T-cell (primary cell): ENCODE measurements at places on chromosomes 6 and 20. TPM values are rescaled to one million over a fixed set of nuclear protein-coding genes. Genes with fewer than 3 reads are reported as not detected.

The EEF1A2 gene
- total RNA-seq: 3.1 TPM

The SOBP gene
- 0.46 TPM for total RNA-seq

The SUMO4 gene
- 6.6 TPM for total RNA-seq

The SLC13A3 gene
- total RNA-seq: 0.16 TPM

GRCh38 chr20:42961771-42962170 lies 227.9 kb downstream of the PTPRT start:
- no peak overlapping the region for H3K27ac ChIP-seq
- no peak overlapping the region for H3K4me3 ChIP-seq
- H3K36me3 ChIP-seq: no peaks in the 10 kb centered on the region
- H3K27me3 ChIP-seq: no peaks in the 10 kb centered on the region
- DNase-seq: no peak

GRCh38 chr6:116363759-116364158 lies 7.0 kb upstream of the DSE start:
- no peaks in the 10 kb centered on the region for H3K4me1 ChIP-seq
- H3K36me3 ChIP-seq: no peaks in the 10 kb centered on the region
- DNase-seq: no peak

DNA sequence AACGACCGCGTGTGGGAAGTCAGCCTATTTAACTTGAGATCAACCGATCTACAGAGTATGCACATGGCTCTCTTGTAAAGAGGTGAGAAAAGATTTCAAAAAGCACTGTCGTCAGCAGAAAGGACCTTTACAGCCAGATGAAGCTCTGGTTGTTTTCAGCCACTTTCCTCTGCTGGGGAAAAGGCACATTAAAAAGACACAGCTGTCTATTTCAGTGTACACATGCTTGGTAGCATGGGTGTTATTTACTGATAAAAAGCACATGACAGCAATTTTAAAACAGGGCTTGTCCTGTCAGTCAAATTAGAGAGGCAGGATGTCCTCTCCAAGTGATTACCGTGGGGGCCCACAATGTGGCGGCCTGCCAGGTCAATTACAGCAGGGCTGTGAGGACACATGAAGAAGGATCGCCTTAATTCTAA lies 188.9 kb downstream of the PRKN start:
- H3K4me1 ChIP-seq: no peaks in the 10 kb centered on the region

GRCh38 chr6:7725412-7725811 lies 487 bp upstream of the BMP6 start:
- peak overlapping the region; percentile 62 for H3K4me3 ChIP-seq
- H3K36me3 ChIP-seq: no peaks in the 10 kb centered on the region
- no peak overlapping the region for H3K27ac ChIP-seq

DNA sequence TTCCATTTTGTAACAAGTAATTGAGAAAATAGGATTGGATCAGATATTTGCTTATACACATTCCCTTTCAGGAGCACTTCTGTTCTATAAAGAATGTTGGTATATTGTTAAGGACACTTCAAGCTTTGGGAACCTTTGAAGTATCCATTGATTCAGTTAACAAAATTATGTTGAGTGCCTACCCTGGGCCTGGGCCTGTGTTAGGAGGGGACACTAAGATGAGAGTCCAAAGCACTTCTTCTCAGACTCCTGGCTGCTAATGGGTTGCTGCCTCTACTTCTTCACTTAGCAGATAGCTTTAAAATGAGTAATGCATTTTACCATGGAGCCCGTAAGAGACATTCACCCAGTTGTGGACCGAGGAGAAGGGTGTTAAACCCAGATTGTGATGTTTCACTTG lies 40.3 kb downstream of the PTPN1 start:
- no peaks in the 10 kb centered on the region for H3K27me3 ChIP-seq
- H3K36me3 ChIP-seq: peaks cover 15% of the 10 kb centered on the region
- H3K4me3 ChIP-seq: no peak overlapping the region
- no peak overlapping the region for H3K27ac ChIP-seq
- DNase-seq: no peak

DNA sequence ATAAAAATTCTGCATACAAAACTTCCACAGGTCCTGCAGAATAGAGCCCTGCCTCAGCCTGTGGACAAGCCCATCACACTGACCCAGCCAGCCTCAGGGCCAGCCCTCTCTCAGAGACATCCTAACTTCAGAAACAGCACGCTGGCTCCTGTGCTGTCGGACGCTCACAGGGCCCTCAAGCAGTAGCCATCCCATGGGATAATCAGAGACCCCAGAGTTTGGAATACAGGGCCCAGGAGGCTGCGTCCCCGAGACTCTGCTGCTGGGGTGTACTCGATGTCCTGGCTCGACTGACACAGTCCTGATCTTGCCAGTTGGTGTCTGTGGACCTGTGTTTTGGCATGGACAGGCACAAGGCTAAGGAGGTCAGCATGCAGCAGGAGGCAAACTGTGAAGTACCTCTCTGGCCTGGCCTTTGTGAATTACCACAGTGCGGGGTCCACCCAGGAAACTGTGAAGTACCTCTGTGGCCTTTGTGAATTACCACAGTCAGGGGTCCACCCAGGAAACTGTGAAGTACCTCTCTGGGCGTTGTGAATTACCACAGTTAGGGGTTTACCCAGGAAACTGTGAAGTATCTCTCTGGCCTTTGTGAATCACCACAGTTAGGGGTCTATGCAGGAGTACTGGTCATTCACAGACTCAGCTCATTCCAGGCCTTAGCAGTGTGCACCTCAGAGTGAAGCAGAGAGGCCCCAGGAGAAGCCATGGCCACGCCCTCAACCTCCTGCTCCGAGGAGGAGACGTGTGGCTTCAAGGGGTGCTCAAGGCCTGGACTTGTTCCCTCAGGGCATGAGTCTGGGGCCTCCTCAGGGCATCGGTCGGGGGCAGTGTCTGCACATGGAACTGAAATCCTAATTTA lies 212.4 kb downstream of the SYNDIG1 start:
- no peak for DNase-seq
- H3K4me3 ChIP-seq: no peak overlapping the region
- no peaks in the 10 kb centered on the region for H3K27me3 ChIP-seq
- H3K4me1 ChIP-seq: no peaks in the 10 kb centered on the region

- no peak overlapping the region for H3K4me3 ChIP-seq
- peaks cover 2% of the 10 kb centered on the region for H3K4me1 ChIP-seq
- H3K36me3 ChIP-seq: peaks cover 61% of the 10 kb centered on the region
- H3K27me3 ChIP-seq: no peaks in the 10 kb centered on the region
These were observed 7.7 kb downstream of the HDDC2 start for GRCh38 chr6:125294036-125294435.

- no peaks in the 10 kb centered on the region for H3K36me3 ChIP-seq
- H3K27me3 ChIP-seq: no peaks in the 10 kb centered on the region
These were observed 126.8 kb upstream of the SAMD5 start for GRCh38 chr6:147381712-147382111.

GRCh38 chr6:160300076-160300695 lies 41.6 kb upstream of the SLC22A2 start:
- no peaks in the 10 kb centered on the region for H3K4me1 ChIP-seq
- no peak overlapping the region for H3K27ac ChIP-seq
- H3K4me3 ChIP-seq: no peak overlapping the region
- peaks cover 10% of the 10 kb centered on the region for H3K27me3 ChIP-seq
- H3K36me3 ChIP-seq: no peaks in the 10 kb centered on the region
- DNase-seq: no peak

- H3K36me3 ChIP-seq: no peaks in the 10 kb centered on the region
- no peak for DNase-seq
- H3K27me3 ChIP-seq: no peaks in the 10 kb centered on the region
- H3K4me1 ChIP-seq: peaks cover 15% of the 10 kb centered on the region
- no peak overlapping the region for H3K4me3 ChIP-seq
These were observed 159.4 kb upstream of the CITED2 start for GRCh38 chr6:139533573-139534471.

GRCh38 chr6:71460933-71461332 lies 172.3 kb downstream of the OGFRL1 start:
- H3K27me3 ChIP-seq: no peaks in the 10 kb centered on the region
- DNase-seq: no peak
- H3K4me1 ChIP-seq: no peaks in the 10 kb centered on the region

DNA sequence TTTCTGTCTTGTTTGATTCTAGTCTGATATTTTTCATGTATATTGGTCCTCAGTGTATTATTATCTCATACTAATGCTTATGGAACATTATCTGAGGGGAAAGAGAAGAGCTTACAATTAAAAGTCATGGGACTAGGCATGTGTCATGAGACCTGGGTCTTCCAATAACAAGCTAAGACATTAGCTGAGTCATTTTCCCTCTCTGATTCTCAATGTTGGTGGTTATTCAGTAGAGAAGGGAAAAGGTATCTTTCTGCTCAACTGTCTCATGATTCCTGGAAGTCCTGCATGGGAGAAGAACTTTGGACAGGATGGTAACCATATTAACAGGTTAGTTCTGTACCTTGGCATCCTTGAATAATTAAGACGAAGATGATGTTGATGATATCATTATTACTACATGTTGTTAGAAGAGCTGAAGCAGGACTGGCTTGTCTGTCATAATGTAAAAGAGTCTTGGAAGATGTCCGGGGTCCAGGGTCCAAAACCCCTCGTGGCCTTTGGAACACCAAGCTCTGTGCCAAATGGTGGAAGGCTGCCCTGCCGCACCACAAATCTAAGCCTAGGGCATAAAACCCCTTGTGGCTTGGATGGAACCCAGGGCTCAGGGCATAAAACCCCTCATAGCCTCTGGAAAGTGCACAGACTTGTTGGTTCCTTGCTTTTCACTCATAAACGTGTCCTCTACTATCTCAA lies 19.1 kb downstream of the TRIM38 start:
- no peaks in the 10 kb centered on the region for H3K27me3 ChIP-seq
- H3K36me3 ChIP-seq: peaks cover 6% of the 10 kb centered on the region
- DNase-seq: no peak
- no peak overlapping the region for H3K27ac ChIP-seq
- no peaks in the 10 kb centered on the region for H3K4me1 ChIP-seq

- H3K27ac ChIP-seq: no peak overlapping the region
- H3K36me3 ChIP-seq: no peaks in the 10 kb centered on the region
- DNase-seq: no peak
- H3K4me1 ChIP-seq: no peaks in the 10 kb centered on the region
- H3K27me3 ChIP-seq: no peaks in the 10 kb centered on the region
These were observed 25.5 kb downstream of the FAM184A start for GRCh38 chr6:119052987-119053386.

- no peak overlapping the region for H3K27ac ChIP-seq
- no peaks in the 10 kb centered on the region for H3K27me3 ChIP-seq
- peaks cover 6% of the 10 kb centered on the region for H3K36me3 ChIP-seq
- no peak overlapping the region for H3K4me3 ChIP-seq
These were observed 41.9 kb downstream of the SYNJ2 start for GRCh38 chr6:158023597-158023939.

- H3K27ac ChIP-seq: no peak overlapping the region
- no peaks in the 10 kb centered on the region for H3K36me3 ChIP-seq
- no peaks in the 10 kb centered on the region for H3K27me3 ChIP-seq
These were observed 93.9 kb downstream of the JAG1 start for GRCh38 chr20:10579942-10580341.

DNA sequence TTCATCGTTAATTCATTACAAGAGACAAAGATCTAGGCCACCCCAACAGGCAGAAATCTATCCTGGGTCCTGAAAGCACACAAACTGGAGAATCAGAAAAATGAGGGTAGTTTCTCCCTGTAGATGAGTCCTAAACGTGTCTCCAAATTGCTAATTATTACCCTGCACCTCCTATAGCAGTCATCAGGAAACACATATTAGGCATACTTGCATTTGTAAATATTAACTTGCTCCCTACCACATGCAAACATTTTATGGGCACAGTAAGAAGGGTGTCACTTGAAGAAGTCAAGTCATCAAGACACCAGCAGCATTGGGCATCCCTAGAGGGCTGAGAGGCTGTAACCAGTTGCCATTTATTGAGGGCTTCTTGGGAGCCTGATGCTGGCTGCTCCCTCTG lies 17.9 kb upstream of the SIRPB1 start:
- H3K27me3 ChIP-seq: no peaks in the 10 kb centered on the region
- H3K27ac ChIP-seq: no peak overlapping the region
- H3K4me1 ChIP-seq: peaks cover 4% of the 10 kb centered on the region

GRCh38 chr20:55153001-55153645 lies 677.7 kb downstream of the DOK5 start:
- H3K27ac ChIP-seq: no peak overlapping the region
- no peak overlapping the region for H3K4me3 ChIP-seq
- no peaks in the 10 kb centered on the region for H3K4me1 ChIP-seq
- H3K27me3 ChIP-seq: no peaks in the 10 kb centered on the region
- no peak for DNase-seq

DNA sequence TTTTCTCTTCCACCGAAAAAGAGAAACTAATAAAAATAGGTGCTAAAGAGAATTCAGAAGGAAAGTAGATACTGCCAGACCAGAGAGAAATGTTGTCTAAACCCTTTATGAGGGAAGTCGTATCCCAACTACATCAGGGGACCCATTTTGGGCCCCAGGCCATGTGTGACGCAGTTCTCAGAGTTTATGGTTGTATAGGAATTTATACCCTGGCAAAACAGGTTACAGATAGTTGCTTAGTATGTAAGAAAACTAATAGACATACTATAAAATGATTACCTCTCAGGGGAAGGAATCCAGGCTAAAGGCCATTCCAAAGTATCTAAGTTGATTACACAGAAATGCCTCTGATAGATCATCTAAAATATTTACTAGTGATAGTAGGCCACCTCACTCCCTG lies 28.6 kb upstream of the SLC52A3 start:
- no peaks in the 10 kb centered on the region for H3K36me3 ChIP-seq
- H3K27ac ChIP-seq: no peak overlapping the region
- no peaks in the 10 kb centered on the region for H3K4me1 ChIP-seq
- DNase-seq: no peak
- no peak overlapping the region for H3K4me3 ChIP-seq

DNA sequence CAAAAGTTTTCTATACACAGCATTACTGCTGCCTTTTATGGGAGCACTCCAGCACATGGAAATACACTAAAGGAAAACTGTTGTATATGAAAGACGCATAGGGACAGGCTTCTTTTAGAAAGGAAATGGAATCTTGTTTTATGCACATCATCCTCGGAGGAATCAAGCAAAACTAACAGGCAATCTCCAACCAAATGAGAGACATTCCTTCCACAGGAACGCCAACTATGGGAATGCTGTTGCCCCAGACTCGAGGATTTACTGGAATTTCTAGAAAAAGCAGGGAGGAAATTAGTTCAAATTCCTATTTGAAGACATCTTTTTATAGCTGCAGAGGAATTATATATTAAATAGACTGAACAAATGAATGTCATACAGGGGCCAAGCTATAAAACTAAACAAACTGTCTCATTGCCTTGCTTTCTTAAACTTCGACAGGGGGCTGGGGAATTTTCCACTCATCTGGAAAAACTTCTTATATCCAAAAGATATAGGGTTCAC lies 52.2 kb downstream of the LYRM4 start:
- no peaks in the 10 kb centered on the region for H3K27me3 ChIP-seq
- no peak for DNase-seq
- no peak overlapping the region for H3K4me3 ChIP-seq
- H3K27ac ChIP-seq: no peak overlapping the region

DNA sequence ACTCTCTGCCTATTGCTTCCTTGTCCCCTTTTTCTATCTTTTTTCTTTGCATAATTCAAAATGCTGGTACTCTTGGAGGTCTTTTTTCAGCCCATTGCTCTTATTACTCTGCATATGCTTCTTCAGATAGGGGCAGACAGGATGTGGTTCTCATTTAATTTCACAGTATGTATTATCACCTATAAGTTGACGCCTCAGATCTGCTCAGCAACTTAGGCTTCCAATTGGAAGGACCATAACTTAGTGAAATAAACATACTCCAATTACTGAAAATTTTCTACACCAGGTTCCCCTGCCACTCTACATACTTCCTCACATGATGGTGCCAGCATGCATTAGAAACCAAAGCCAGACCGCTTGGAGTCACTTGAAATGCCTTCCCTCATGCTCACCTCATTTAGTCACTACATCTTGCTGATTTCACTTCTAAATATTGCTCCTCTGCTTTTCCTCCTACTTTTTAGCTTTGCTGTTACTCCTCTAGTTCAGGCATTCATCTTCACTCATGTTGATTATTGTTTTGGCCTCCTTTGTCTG lies 34.5 kb upstream of the AHI1 start:
- H3K4me3 ChIP-seq: no peak overlapping the region
- no peaks in the 10 kb centered on the region for H3K27me3 ChIP-seq
- H3K27ac ChIP-seq: no peak overlapping the region
